ENCODE measurements at places on chromosomes 11 and 22. TPM values are rescaled to one million over a fixed set of nuclear protein-coding genes. Genes with fewer than 3 reads are reported as not detected.

DNA sequence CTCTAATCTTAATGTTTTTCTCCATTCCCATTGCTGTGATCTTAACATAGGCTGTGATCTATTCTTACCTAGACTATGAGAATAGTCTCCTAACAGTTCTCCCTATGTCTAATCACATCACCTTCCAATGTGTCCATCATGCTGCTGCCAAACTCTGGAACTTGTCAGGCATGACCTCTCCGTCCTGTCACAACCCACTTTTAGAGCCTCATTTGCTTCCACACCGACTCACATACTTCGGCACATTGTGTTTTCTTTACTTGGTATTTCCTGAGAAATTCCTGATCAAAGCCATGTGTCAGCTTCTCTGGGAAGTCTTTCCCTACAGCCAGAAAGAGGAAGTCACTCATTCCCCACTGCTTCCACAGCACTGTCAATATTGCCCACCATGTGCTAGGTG, 40.5 kb upstream of the BIRC3 start:
- H3K27me3 ChIP-seq: no peaks in the 10 kb centered on the region
- H3K36me3 ChIP-seq: peaks cover 6% of the 10 kb centered on the region
- DNase-seq: no peak
- H3K4me1 ChIP-seq: peaks cover 55% of the 10 kb centered on the region

The SMC1B gene
- not detected for total RNA-seq

The SOX6 gene
- total RNA-seq: 18.4 TPM

DNA sequence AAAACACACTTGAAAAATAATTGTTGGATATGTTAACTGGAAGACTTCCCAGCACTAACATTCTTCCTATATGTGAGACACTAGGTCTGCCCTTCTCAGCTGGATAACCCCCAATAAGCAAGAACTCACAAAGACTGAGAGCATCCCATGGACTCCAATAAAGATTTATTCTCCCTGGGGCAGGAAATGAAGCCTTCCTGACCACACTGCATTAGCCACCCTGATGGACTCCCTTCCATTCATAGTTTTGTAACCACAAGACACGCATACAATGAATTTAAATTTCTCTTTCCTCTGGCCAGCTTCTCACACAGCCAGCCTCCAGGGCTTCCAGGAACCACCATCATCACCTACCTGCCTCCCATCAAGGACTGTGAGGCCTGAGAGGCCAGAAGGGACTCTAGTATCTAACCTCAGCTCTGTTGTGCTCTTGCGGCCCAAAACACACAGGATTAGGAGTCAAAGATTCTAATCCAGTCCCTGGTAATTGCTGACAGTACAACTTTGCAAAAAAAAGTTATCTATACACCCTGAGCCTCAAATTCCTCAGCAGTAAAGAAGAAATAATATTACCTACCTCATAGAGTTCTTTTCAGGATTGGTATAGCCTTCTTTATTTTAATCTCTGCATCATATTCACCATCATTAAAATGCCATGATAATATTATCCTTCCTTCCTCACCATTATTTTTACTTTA, 45.6 kb upstream of the GDPD4 start:
- peak overlapping the region; percentile 18 for H3K27ac ChIP-seq
- H3K4me3 ChIP-seq: no peak overlapping the region
- no peaks in the 10 kb centered on the region for H3K4me1 ChIP-seq

The DDTL gene
- 4.1 TPM for total RNA-seq

The ARHGAP8 gene
- 127 TPM for total RNA-seq

The KCNA4 gene
- not detected for total RNA-seq

The CDKN1C gene
- 2.2 TPM for total RNA-seq

GRCh38 chr11:115874843-115875242, 370.6 kb upstream of the CADM1 start:
- DNase-seq: no peak
- no peak overlapping the region for H3K4me3 ChIP-seq
- no peak overlapping the region for H3K27ac ChIP-seq
- no peaks in the 10 kb centered on the region for H3K36me3 ChIP-seq
- no peaks in the 10 kb centered on the region for H3K27me3 ChIP-seq

The LRRC74B gene
- total RNA-seq: not detected

- H3K36me3 ChIP-seq: no peaks in the 10 kb centered on the region
- no peak for DNase-seq
- H3K4me3 ChIP-seq: no peak overlapping the region
- no peaks in the 10 kb centered on the region for H3K4me1 ChIP-seq
Observed at GRCh38 chr11:70912226-70912840, 340.0 kb downstream of the SHANK2 start.

DNA sequence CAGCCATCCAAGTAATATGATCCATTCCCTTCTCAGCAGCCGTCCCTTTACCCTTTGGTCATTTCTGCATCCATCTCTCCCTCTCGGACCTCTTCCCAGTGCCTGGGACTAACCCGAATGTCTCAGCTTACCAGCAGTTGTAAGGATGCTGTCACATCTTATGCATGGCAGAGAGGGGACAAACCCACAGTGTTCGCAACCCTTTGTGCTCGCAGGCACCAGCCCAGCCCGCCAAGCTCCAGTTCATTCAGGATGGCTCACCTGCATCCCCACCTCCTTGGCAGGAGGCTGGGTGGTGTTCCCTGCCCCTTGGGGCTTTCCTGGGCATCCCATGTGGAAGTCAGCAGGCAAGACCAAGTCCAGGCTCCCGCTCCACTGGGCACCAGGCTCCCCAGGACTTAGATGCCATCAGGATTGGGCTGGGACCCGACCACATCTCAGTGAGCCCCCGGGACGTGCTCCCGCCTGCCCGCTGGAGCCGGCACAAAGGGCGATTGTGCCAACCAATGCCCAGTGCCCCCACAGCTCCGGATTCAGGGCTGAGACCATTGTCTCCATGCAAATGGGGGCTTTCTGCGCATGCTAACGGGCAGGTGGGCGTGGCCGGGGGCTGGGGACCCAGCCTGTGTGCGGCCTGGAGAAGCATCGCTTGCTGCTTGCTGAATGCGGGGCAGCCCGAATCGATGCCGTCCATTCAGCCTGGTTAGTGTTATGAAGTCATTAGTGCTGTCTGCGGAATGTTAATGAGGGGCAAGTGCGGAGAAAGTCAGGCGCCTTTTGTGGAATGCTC, 108.6 kb downstream of the KCNQ1OT1 start:
- H3K27ac ChIP-seq: no peak overlapping the region
- DNase-seq: no peak
- no peak overlapping the region for H3K4me3 ChIP-seq

- peaks cover 13% of the 10 kb centered on the region for H3K27me3 ChIP-seq
- peak overlapping the region; percentile 18 for H3K4me3 ChIP-seq
- no peaks in the 10 kb centered on the region for H3K36me3 ChIP-seq
- H3K27ac ChIP-seq: no peak overlapping the region
Observed at GRCh38 chr11:119363851-119364590, 17.5 kb downstream of the USP2 start.

The PRG3 gene
- total RNA-seq: not detected

The DDIAS gene
- total RNA-seq: 14.1 TPM

The APOA5 gene
- not detected for total RNA-seq

- peak overlapping the region; percentile 79 for H3K27ac ChIP-seq
- H3K27me3 ChIP-seq: no peaks in the 10 kb centered on the region
- H3K4me1 ChIP-seq: peaks cover 42% of the 10 kb centered on the region
Observed at GRCh38 chr11:86550757-86551156, 121.7 kb downstream of the ME3 start.

- no peak overlapping the region for H3K4me3 ChIP-seq
- H3K27me3 ChIP-seq: no peaks in the 10 kb centered on the region
- H3K36me3 ChIP-seq: peaks cover 56% of the 10 kb centered on the region
- no peak overlapping the region for H3K27ac ChIP-seq
- no peak for DNase-seq
- H3K4me1 ChIP-seq: no peaks in the 10 kb centered on the region
Observed at GRCh38 chr11:3712274-3712673, 41.1 kb upstream of the CHRNA10 start.

- H3K4me1 ChIP-seq: no peaks in the 10 kb centered on the region
- no peak overlapping the region for H3K4me3 ChIP-seq
- H3K27me3 ChIP-seq: peaks cover 70% of the 10 kb centered on the region
- no peaks in the 10 kb centered on the region for H3K36me3 ChIP-seq
- DNase-seq: no peak
- no peak overlapping the region for H3K27ac ChIP-seq
Observed at GRCh38 chr11:14082338-14082737, 119.8 kb downstream of the SPON1 start.

DNA sequence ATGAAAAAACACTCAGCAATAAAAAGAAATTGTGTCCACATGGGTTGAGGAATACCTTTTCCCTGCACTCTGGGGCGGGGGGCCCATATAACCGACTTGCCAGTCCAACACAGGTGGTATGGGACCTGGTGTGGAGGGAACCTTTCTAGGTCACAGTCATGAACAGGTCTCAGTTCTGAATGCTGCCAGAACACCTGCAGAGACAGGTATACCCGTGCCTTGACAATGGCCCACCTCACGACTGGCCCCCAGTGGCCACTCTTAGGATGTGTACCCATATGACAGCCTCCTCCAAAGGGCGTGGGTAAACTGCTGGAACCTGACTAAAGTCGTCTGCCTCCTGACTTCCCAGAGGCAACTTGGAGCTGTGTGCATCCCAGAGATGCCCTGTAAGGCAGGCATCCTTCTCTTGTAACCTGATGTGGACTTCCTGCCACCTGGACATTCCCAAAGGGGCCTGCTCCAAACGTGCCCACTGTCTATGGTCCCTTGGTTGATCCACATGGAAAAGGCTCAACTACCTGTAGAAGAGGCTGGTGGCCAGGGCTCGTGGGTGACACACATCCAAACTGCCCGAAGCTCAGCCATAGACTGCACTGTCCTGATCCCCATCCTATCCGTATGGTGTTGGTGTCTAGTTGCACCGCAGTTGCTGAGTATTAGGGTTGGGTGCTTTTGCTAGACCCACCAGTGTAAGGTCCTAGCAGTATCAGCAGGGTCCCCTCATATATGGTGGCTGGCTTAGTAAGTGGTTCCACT, 859.3 kb downstream of the BRD1 start:
- no peak overlapping the region for H3K27ac ChIP-seq
- no peak overlapping the region for H3K4me3 ChIP-seq
- no peak for DNase-seq
- no peaks in the 10 kb centered on the region for H3K36me3 ChIP-seq
- H3K4me1 ChIP-seq: no peaks in the 10 kb centered on the region
- H3K27me3 ChIP-seq: no peaks in the 10 kb centered on the region

GRCh38 chr22:43000441-43001175, 14.3 kb downstream of the PACSIN2 start:
- H3K27me3 ChIP-seq: no peaks in the 10 kb centered on the region
- DNase-seq: no peak
- H3K4me3 ChIP-seq: no peak overlapping the region
- H3K27ac ChIP-seq: peak overlapping the region; percentile 67
- peaks cover 96% of the 10 kb centered on the region for H3K4me1 ChIP-seq

The ZNRF3 gene
- total RNA-seq: 23.7 TPM

The AQP11 gene
- total RNA-seq: 1.2 TPM

The RBMXL2 gene
- not detected for total RNA-seq

DNA sequence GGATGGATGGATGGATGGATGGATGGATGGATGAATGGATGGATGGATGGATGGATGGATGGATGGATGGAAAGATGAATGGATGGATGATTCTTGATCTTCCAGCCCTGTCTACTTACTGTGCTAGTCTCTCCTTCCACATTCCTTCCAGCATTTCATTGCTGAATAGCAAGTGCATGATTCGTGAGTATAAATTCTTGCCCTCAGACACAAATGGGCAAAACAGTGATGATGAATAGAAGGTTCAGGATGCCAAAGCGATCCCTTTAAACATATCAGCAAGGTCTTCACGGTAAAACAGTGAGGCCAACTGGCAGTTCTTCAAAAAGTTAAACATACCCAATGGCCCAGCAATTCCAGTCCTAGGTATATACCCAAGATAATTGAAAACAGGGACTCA, 400.2 kb downstream of the MN1 start:
- H3K4me1 ChIP-seq: no peaks in the 10 kb centered on the region
- no peaks in the 10 kb centered on the region for H3K36me3 ChIP-seq
- H3K27ac ChIP-seq: no peak overlapping the region
- H3K27me3 ChIP-seq: peaks cover 42% of the 10 kb centered on the region
- DNase-seq: no peak
